ENCODE measurements at places on chromosomes 11 and 22.

DNA sequence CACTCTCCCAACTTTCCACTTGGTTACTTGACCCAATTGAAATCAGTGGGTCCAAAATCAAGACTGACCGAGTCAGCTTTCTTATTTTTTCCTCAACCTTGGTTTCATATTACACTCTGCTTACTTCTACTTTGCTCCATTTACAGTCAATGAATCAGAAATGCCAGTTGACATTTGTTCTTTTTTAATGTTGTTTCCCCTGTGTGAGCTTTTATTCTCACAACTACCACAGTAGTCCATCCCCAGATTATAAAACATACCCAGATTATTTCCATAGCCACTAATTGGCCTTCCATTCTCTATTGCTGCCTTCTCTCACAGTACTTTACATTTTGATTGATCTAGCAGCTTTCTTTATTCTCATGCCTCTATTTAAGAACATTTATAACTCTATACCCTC lies 50.0 kb downstream of the DNAJC24 start:
- DNase-seq: no peak

- no peak for DNase-seq
Measured at GRCh38 chr11:80155412-80156017, 714.7 kb upstream of the TENM4 start.

DNA sequence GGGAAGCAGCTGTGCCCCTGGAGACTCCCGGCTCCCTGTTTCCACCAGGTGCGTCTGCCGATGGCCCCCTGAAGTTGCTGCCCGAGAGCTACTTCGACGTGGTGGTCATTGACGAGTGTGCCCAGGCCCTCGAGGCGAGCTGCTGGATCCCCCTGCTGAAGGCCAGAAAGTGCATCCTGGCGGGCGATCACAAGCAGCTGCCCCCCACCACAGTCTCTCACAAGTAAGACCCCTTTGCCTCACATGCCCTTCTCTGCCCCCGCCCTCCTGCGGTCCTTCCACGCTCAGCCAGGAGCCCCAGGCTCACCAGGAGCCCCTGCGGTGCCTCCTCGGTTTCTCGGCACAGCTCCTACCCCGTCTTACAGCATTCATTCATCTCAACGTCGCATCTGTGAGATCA lies 25.4 kb downstream of the IGHMBP2 start:
- no peak for DNase-seq

- no peak for DNase-seq
Measured at GRCh38 chr11:72668629-72669347, 5.4 kb downstream of the PDE2A start.

DNA sequence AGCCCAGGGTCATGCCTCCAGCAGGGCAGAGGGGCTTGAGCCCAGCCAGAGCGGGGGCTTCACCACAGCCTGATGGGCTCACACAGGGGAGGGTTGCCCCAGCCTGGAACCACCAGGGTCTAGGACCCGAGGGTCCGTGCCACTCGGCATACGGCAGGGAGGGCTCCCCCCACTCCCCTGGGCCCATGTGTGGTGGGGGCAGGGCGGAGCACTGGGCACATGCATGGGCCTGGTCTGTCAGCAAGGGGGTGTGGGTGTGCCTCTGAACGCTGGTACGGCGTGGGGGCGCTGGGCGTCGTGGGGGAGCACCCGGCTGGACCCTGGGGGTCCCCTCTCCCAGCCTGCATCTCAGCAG lies 29.3 kb downstream of the MOB2 start:
- DNase-seq: no peak

DNA sequence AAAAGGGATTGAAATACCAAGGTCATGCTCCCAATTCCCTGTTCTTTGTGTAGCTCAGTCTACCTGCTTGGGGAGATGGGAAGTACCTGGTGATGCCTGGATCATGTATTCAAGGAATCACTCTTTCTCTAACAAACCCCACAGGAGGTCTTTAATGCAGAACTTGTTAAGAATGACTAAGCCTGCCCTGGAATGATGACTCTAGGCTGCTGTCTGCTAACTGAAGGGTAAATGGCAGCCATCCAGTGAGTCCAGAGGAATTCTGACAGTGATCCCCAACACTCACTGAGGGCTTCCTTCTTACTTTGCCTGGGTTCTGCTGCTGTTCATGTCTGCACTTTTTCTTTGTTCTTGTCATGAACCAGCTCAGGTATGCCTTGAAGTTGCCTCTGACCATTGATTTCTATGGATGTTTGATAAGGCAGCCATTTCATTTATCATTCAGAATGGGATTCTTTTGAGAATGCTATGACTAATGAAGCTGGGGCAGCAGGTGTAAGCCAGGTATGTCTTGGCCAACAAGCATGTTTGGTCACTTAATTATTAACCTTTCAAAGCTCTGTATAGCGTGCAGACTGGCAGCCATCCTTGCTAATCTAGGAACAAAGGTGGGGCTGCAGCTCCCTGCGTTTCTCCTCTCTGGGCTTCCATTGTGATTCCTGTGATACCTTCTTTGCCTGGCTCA lies 11.4 kb downstream of the PRSS23 start:
- DNase-seq: no peak

Data from activated CD8-positive, alpha-beta memory T cell treated with anti-CD3 and anti-CD28 coated beads for 1 hour (primary cell).